ENCODE measurements at places on chromosomes 12 and 14.

DNA sequence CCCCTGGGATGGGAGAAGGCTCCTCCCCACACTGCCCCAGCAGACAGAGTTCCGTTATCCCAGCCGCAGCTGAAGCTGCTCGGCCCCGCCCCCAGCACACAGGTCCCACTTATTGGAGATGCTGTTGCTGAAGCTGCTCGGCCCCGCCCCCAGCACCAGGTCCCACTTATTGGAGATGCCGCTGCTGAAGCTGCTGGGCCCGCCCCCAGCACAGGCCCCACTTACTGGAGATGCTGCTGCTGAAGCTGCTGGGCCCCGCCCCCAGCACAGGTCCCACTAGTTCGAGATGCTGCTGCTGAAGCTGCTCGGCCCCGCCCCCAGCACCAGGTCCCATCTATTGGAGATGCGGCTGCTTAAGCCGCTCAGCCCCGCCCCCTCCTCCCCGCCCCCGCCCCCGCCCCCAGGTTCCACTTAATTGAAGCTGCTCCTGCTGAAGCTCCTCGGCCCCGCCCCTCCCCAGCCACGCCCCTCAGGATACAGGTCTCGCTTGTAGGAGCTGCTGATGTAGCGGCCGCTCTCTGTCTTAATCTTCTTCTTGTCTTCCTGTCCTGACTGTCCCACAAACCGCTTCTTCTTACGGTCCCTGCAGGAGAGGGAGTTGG lies 12.0 kb downstream of the CFAP73 start:
- no peak for DNase-seq

GRCh38 chr12:96322720-96323119 lies 77.5 kb downstream of the CDK17 start:
- DNase-seq: no peak

DNA sequence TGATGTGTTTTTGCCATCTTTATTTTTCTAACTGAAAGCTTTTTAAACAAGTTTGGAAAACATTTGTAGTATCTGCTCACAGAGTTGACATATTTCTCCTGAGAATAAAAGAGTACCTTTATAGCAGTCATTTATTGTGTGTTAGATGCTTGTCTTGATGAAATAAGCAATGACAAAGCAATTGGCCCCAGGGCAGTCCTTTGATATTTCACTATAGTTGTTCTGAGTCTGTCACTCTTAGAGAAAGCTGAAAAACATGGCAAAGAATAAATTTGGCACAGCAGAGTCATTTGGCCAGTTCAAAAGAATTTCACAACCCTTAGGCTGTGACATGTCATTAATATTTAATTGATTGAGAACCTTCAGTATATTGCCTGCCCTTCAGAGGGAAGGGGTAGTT lies 166.2 kb downstream of the PTPRO start:
- DNase-seq: no peak

- no peak for DNase-seq
These were observed 123.7 kb upstream of the TMTC1 start for GRCh38 chr12:29907461-29907860.

GRCh38 chr14:52266179-52266578 lies 1.3 kb upstream of the PTGDR start:
- DNase-seq: no peak

GRCh38 chr12:3048540-3048939 lies 28.6 kb upstream of the TSPAN9 start:
- DNase-seq: no peak

DNA sequence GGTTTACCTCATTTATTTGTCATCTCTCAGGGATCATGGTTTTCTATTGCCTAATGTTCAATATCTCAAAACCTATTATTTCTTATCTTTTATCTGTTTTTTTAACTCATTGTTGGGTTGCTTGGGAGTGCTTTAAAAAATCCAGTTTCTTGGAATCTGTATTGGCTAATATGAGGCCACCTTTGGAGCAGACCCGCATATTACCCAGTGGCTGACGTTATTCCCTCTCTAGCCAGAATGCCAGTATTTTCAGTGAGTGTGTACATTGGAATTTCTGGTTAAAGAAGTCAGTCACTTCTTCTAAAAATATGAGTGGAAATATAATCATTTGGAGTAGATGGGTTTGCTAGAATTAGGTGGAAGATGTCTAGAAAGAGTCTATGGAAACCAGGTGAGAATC lies 38.3 kb downstream of the PRMT8 start:
- no peak for DNase-seq

GRCh38 chr12:129903956-129904829 lies at the start of gene TMEM132D:
Gene TMEM132D, minus strand, starts transcription at chr12:129904025.
- no peak for DNase-seq

DNA sequence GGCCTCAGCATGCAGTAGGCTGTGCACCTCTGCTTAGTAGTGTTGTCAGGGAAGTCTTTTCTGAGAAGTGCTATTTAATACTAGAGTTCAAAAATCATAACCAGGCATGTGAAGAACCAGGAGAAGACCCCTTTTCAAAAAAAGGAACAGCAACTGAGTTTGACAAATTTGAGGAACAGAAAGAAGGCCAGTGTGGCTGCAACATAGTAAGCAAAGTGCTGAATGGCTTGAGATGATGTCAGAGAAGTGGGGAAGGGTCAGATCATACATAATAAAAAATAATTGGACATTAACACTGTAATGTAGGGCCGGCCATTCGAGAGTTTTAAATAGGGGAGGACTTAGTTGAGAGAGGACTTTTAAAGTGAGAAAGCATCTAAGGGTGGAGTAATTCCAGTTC lies 11.1 kb upstream of the CNTN1 start:
- DNase-seq: no peak

- no peak for DNase-seq
These were observed 39.1 kb downstream of the TSPAN9 start for GRCh38 chr12:3116106-3116844.

DNA sequence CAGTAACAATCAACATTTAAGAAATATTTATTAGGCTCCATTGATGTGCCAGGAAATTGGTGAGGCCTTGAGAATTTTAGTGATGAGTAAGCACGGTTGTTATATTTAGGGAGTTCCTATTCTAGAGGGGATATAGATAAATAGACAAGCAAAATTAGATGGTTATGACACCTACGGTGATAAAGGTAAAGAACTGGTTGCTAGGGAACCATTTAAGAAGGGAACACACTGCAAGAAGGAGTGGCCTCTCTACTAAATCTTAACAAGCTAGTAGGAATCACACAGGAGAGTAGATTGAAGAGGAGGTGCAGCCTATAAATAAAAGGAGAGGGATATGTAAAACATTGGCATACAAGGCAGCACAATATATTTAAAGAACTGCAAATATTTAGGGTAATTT lies 155.2 kb downstream of the LRIG3 start:
- no peak for DNase-seq

GRCh38 chr12:131756441-131756840 lies 45.6 kb downstream of the SFSWAP start:
- DNase-seq: no peak

GRCh38 chr14:93834699-93835371 lies 46.5 kb upstream of the PRIMA1 start:
- no peak for DNase-seq

- no peak for DNase-seq
These were observed 17.9 kb downstream of the FBRSL1 start for GRCh38 chr12:132507656-132508490.

DNA sequence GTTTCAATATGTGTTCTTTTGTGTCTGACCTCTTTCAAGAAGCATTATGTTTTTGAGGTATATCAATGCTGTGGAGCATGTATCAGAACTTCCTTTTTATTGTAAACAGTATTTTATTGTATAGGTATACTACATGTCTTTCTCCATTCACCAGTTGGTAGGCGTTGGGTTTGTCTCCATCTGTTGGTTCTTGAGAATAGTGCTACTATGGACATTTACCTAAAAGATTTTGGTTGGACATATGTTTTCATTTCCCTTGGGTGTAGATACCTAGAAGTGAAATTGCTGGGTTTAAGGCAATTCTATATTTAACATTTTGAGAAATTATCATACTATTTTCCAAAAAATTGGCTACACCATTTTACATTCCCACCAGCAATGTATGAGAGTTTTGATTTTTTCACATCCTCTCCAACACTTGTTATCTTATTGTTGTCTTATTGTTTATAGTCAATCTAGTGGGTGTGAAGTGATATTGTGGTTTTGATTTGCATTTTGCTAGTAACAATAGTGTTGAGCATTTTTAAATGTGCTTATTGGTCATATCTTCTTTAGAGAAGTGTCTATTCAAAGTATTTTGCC lies 409.2 kb downstream of the IPO8 start:
- DNase-seq: no peak

DNA sequence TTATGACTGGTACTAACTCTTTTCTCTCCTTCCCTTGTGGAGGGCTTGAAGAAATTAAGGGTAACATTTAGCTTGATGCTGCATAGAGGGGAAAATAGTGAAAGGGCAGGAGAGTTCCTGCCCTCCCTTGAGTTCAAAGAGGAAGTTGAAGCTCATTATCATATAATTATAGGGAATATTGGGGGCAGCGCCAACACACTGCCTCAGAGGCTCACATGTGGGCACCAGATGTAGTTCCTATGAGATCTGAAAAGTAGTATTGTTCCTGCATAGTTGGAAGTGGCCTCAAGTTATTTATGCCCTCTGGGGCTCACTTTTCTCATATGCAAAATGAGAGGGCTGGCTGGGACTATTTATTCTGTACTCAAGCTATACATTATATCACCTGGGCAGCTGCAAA lies 33.0 kb upstream of the FGF23 start:
- no peak for DNase-seq

- no peak for DNase-seq
These were observed 10.0 kb downstream of the SBNO1 start for GRCh38 chr12:123354600-123354999.

DNA sequence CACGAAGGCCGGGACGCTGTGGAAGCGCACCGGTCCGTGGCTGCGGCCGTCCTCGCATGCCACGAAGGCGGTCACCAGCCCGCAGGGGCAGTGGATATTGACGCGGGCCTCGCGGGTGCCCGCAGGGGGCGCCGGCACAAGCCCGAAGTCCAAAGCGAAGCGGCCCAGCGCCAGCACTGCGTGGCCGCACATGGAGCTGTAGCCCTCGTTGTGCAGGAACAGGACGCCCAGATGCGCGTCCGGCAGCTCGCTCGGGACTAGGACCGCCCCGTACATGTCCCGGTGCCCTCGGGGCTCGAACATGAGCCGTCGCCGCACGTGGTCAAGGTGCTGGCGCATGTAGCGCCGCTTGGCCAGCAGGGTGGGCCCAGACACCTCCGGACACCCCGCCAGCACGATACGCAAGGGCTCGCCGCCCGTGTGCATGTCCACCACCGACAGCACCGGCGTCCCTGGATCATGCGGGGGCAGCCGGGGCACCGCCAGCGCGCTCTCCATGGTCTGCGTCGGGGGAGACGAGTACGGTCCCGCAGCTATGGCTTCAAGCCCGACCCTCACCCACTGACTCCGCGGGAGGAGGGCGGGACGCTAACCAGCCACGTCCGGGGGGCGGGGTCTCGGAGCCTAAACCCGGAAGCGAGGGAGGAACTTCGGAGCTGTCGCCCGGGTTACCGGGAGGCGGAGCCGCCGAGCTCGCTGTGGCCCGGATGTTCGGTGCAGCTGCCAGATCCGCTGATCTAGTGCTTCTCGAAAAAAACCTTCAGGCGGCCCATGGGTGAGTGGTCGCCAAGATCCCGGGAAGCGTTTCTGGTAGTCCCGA lies at the start of the genes JKAMP and L3HYPDH:
Gene JKAMP, plus strand, starts transcription at position 699 of the 820 bp plus-strand sequence. Its CDS starts 73 bp downstream, at position 772.
Gene L3HYPDH, minus strand, starts transcription at position 590 of the 820 bp plus-strand sequence. Its CDS starts 92 bp downstream, at position 498.
- peak; percentile 98 for DNase-seq

Data from stimulated activated CD4-positive, alpha-beta T cell treated with anti-CD3 and anti-CD28 coated beads, Interleukin-4, amount 100 ng/mL, for 48 hours (primary cell).